Kidney (tissue), 22 donors: ENCODE measurements at places on chromosomes 4 and X. TPM values are rescaled to one million over a fixed set of nuclear protein-coding genes. Genes with fewer than 3 reads are reported as not detected.

DNA sequence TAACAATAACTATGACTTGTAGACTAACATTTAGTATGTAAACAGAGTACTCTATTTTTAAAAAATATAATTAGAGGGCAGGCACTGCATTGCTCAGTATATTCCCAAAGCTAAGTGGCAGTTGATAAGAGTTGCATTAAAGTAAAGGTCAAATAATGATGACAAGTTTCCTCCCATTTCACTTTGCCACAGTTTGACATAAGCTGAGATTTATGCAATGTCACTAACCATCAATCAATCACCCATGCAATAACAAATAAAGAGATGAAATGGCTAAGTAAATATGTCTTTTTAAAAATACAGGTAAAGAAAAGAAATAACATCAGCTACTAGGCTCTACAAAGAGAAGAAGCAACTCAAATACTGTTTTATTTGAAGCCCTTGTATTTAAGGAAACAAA is 673.4 kb downstream of the PCDH18 start:
- no peak for DNase-seq

GRCh38 chr4:2869659-2870058 is 26.0 kb downstream of the ADD1 start:
- DNase-seq, result no peak

DNA sequence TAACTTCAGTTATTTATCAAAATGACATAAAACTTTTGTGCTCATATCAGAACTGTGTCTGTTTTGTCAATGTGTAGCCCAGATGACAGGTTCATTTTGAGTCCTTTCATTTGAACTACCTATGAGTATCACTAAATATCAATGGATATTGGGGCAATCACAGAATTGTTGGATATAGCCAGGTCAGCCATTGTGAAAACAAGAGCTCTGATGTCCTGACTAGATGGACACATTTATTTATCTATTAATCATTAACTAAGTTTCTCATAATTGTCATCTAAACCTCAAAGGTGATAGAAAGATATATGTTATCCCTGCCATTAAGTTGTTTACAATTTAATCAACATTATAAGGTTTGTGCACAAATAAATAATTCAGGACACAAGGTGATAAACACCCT is 638.3 kb upstream of the GRIA3 start:
- no peak for DNase-seq

GRCh38 chrX:151815398-151815797 is 80.9 kb downstream of the CNGA2 start:
- DNase-seq, result no peak

- no peak for DNase-seq
Measured at GRCh38 chrX:38335382-38335781, 8.1 kb upstream of the RPGR start.

GRCh38 chr4:172838111-172838510 is 330.5 kb upstream of the GALNT7 start:
- no peak for DNase-seq

DNA sequence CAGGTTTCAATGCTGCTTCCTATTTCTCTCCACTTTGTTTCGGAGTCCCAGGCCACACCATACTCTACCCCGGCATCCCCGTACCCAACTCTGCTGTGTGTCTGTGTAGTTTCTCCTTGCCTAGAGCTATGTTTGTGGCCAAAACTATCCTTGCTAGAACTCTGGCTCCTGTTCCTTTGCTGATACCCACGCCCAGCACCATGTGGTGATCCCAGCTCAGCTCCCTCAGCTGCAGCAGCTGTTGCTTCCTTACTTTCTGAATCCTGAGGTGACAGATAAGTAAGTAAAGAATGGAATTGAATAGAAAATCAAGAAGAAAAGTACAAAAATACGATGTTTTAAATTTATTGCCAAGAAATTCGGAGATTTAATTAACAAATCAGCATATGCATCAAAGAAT is 55.8 kb downstream of the CASP3 start:
- no peak for DNase-seq

- no peak for DNase-seq
Measured at GRCh38 chr4:67568820-67569219, 10.3 kb downstream of the STAP1 start.

DNA sequence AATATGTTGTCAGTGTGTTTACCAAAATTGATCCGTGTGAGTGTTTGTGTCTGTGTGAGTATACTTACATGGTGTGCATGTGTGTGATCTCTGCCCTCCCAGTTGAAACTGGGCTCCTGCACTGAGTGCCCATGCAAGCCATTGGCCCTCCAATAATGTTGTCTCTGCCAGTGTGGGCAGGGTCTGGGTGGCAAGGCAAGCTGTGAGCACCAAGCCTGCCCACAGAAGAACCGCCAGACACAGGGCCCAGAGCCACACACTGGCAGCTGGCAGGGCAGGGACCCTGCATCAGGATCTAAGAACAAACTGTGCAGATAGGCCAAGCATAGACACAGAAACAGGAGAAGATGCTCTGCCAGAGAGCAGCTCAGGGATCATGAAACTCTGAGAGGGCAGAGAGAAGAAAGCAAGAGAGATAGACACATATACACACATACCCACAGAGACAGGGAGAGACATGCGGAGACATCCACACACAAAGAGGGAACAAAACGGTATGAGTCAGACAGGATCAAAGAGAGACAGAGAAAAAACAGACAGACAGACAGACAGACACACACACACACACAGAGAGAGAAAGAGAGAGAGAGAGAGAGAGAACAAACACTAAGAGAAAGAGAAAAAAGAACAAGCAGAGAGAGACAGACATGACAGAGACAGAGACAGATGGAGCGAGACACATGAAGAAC is 555.0 kb downstream of the MID1IP1 start:
- DNase-seq, result no peak

DNA sequence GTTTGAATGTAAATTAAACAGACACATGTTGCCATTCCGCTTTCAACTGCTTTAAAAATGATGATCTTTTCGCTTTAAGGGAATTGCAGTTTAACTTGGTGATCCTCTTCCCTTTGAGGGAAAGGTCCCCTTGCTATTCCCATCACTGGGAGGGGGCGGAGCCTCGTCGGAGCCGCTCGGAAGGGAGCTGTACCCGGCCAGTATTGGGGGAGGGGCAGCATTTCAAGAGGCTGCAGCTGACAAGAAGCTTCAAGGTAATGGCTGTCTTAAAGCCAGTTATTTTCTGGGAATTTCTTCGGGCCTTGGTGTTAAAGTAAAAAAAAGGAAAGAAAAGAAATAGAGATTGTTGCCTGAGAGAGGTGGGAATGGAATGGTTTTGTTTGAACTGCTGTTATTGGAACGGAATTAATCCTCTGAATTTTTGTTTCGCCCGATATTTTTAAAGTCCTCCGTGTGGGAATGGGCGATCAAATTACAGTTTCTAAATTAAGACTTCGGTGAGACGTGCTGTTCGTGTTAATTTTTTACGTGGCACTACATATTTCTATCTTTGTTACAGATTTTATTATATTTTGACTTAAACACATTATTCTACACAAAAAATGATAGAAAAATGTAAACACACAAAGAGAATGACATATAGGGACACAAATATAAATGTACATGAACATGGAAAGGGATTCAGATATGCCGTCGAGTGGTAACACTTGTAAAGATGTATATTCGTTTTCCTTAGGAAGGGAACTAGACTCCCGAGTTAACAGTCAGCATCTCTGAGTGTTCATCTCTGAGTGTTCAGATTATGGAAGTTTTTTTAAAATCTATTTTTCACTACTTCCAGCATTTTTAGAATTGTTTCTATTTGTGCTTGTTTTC is 9.2 kb downstream of the PWWP3B start:
- DNase-seq, result peak; percentile 78

DNA sequence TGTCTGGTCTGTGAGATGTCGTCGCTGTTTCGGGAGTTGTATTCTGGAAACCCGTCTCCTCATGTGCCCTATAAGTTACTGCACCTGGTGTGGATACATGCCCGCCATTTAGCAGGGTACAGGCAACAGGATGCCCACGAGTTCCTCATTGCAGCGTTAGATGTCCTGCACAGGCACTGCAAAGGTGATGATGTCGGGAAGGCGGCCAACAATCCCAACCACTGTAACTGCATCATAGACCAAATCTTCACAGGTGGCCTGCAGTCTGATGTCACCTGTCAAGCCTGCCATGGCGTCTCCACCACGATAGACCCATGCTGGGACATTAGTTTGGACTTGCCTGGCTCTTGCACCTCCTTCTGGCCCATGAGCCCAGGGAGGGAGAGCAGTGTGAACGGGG is 1.4 kb downstream of the USP27X start:
- no peak for DNase-seq

GRCh38 chr4:12943069-12943468 is 541.1 kb downstream of the RAB28 start:
- DNase-seq, result no peak

- no peak for DNase-seq
Measured at GRCh38 chrX:118350706-118351105, 4.8 kb downstream of the WDR44 start.

GRCh38 chr4:117328333-117328732 is 243.0 kb upstream of the TRAM1L1 start:
- DNase-seq, result no peak

- no peak for DNase-seq
Measured at GRCh38 chrX:42093756-42094155, 170.4 kb upstream of the CASK start.

- DNase-seq, result no peak
Measured at GRCh38 chr4:7418131-7418943, 16.4 kb downstream of the PSAPL1 start.

The BEX1 gene
- 32.8 TPM for polyA plus RNA-seq

The MAOB gene
- polyA plus RNA-seq, result 91.8 TPM

The ANTXR2 gene
- polyA plus RNA-seq, result 10.6 TPM

The LUZP4 gene
- polyA plus RNA-seq, result not detected

The HSFX4 gene
- not detected for polyA plus RNA-seq

The ZNF157 gene
- polyA plus RNA-seq, result 0.17 TPM
